ENCODE measurements at places on chromosomes 12 and 14.
A peak's percentile ranks its signal among the peaks of the same experiment; 100 is the strongest.

DNA sequence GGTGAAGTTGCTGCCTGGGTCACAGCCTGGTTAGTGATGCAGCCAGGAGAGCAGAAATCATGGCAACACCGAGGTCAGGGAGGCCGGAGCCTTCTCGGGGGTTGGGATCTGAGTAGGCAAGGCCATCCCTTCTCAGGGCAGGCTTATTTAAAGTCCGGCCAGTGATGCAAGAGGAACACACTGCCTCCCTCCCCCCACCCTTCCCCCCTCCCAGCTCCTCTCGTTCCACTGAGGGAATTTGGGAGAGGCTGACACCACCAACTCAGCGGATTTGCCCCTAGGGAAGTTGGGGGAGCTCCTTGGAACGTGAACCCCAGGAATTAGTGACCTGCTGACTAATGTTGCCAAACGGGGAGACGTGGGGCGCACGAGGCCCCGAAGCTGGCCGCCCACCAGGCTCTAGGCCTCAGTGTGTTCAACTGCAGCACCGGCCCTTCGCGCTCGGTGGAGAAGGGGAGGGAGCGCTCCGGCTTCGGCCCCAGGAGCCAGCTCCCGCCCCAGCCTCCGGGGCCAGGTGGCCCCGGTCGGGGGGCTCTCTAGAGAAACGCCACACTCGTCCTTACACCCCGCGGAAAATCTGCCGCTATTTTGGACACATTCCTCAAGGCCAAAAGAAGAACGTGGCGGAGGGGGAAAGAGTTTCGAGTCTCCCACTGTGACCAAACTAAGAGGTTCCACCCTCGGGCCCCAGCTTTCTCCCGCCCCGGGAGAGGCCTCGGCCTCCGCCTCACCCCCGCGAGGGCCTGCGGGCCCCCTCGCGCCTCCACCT is 1.6 kb downstream of the CTDSP2 start:
- DNase-seq: peak; percentile 56

- DNase-seq: peak; percentile 44
Observed at GRCh38 chr14:67240168-67240932, 885 bp upstream of the PALS1 start.

DNA sequence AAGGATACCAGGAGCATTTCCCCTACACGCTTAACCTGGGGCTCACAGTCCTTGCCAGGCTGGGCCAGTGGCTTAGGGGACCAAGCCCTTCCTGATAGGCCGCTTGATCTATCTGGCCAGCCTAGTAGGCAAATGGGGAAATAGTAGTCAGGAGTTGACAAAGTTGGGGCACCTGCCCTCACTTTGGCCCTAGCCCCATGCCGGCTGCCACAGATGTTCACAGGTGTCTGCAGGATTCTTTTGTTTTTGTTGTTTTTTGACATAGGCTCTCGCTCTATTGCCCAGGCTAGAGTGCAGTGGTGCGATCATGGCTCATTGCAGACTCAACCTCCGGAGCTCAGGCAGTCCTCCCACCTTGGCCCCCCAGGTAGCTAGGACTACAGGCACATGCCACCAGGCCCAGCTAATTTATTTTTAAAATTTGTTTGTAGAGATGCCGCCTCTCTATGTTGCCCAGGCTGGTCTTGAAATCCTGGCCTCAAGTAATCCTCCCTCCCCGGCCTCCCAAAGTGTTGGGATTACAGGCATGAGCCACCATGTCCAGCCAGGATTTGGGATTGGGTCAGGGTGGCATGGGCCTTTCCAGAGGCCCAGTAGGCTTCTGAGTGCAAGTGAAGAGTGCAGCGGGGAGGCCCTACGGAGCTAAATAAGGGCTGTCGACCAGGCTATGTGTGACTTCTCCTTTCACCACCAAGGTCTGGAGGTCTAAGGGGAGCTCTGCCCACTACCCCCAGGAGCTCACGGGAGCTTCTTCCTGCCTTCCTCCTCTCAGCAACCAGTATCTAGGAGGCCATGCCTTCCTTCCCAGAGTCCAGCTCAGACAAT is 15.5 kb upstream of the HDAC7 start:
- no peak for DNase-seq

- DNase-seq: no peak
Observed at GRCh38 chr14:34496679-34497513, 34.9 kb upstream of the SPTSSA start.

GRCh38 chr12:51199366-51199945 is 18.4 kb downstream of the POU6F1 start:
- DNase-seq: no peak

DNA sequence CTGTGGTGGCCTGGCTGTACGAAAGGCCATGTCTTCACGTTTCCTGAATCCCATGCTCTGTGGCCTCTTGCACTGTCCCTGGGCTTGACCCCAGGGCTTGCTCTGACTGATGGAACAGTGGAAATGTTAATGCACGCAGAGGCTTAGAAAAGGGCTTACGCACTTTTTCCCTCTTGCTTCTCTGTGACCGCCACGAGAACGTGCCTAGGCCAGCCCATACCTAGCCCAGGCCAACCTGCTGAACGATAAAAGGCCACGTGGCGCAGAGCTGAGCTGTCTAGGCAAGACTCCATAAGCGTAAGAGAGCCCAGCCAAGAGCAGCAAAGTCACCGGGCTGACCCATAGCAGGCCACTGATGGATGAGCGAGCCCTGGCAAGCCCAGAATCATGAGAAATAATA is 18.3 kb downstream of the TTC7B start:
- DNase-seq: no peak

DNA sequence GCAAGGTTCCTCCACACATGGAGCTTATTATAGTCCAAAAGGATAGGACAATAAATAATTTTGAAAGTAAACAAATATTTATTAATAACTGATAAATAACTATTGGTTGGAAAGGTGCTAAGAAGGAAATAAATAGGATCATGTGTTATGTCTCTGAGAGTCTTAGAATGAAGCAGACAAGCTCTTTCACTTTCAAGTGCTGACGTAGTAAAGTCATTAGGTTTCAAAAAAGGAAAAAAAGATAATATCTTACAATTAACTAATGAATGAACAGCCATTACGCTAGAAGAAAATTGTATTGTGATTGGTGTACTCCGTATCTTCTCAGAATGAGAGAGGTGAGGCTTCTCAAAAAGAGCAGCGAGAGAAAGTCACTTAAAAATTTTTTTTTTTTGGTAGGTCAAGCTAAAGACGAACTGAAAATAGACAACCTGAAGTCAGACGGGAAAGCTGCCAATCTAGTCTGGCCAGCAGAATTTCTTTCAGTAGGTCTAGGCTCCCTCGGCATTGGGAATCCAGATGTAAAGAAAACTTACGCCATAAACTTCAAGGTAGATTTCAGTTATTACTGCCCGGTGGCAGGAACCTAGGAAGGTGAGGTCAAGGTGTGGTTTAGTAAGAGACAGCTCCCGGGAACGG is 583 bp upstream of the LEMD3 start:
- DNase-seq: peak; percentile 23

- DNase-seq: peak; percentile 61
Observed at GRCh38 chr14:70186900-70187451, 1.8 kb downstream of the SLC8A3 start.

DNA sequence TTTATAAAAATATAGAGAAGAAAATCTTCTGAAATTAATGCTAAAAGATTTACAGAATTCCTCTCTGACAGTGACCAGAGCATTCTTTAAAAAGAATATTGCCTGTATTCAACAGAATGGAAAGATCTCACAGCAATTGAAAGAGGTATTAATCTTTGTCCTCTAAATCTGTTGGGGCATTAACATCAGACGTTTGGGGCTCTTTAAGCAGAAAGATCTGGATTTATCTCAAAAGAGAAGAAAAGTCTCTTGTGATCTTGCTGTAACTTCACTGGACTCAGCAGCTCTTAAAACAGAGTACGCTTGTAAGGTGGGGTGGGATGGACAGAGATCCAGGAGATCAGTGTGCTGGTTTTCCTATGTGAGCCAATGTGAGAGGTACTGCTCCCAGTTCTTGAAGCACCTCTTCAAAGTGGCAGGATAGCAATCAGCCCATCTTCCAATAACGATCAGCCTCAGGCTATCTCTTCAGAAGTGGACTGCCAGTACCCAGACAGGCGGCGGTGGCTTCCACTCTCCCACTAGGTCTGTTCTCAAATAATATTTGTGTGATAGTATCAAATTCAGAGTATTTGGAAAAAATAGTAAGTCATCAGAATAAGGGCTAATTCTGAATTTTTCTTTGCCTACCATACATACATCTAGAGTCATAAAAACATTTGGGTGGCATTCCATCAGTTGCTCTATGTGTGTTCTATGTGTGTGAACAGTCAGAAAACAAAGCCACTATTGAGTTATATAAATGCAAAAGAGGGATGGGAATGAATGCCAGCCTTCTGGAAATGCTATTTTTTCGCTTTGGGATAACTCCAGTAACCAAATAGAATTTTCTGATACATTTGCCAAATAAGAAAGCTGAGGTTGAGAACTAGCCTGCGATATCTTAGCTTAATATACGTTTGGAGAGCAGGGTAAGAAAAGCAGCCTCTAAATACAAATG is 237.4 kb upstream of the RGS6 start:
- DNase-seq: no peak

GRCh38 chr12:62817556-62818271 is 117.2 kb downstream of the PPM1H start:
- no peak for DNase-seq

Measured in GM12865 (cell line).